Central memory CD4-positive, alpha-beta T cell (primary cell): ENCODE measurements at places on chromosomes 7 and 10.

GRCh38 chr7:1967512-1968396 is 265.0 kb downstream of the MAD1L1 start:
- DNase-seq, result no peak

DNA sequence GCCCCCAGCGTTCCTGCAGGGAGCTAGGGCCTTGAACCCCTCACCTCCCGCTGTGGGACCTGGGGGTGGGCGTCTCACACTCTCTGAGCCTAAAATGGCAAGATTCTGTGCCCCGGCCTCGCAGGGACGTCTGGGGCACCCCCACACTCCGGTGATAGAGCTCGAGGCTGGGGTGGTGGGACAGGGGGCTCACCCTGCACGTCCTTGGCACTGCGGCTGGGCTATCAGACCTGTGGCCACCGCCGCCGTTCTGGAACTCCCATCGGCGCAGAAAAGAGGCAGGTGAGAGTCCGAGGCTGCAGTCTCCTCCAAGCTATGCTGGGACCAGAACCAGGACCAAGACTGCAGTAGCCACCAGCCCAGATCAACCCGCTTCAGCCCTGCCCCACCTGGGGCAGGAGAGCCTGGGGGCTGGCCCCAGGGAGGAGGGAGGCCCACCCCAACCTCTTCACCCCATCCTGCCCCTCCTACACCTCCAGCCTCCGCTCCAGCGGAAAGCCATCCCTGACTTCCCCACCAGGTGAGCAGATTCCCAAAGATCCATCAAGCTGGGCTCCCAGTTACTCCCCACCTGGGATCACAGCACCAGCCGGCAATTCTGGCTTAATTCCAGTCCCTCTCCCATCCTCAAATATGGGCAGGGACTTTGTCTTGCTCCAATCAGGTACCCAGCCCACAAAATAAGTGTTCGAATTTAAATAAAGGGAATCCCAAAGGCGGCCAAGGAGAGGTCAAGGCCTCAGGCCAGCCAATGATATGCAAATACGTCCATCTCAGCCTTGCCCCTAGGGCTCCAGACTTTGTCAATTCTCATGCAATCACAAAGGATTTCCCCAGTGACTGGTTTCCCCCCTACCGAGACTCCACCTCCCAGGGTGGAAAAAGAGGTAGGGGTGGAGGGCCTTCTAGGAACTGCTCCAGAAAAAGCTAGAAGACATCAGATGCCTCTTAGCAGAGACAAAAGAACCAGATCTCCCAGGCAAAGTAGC is 16.4 kb downstream of the TNRC18 start:
- no peak for DNase-seq

- no peak for DNase-seq
These were observed 91.5 kb downstream of the ABCA13 start for GRCh38 chr7:48262606-48263310.

- DNase-seq, result no peak
These were observed 43.0 kb downstream of the TMEM130 start for GRCh38 chr7:98826811-98827231.

DNA sequence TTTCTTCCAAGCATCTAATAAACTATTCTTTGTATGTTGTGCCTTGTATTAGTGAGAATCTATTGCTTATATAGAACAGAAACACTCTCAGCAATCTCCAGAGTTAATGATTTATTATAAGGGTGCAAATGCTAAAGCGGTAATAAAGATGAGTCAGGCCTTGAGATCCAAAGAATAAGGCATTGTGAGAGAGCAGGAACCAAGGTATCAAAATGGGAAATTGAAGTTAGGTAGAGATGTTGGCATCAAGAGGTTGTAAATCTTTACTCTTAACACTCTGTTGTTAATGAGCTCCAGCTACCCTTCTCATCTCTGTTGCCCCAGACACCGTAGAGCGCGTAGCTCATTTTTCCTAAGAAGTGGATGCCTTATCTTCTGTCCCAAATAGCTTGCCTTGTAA is 375.2 kb downstream of the ARL4A start:
- DNase-seq, result no peak
